NCI-H2029 (cell line): ENCODE measurements at places on chromosomes 16 and 17.
A peak's percentile ranks its signal among the peaks of the same experiment; 100 is the strongest.

DNA sequence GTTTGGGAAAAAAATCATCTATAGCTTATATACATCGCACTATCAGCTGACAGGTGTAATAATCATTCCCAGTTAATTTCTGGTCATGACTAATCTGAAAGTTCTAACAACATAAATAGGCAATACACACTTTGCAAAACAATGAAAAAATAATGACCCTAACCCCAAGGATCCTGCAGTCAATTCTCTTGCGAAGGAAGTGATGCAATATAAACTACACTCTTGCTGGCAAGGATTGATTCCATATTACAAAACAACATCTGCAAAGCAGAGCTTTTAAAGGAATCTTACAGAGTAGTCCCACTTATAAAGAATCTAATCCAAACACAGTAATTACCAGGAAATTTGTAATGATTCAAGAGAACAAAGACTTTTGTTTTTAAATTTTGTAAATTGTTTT lies 73.4 kb downstream of the MYO1D start:
- no peak for DNase-seq

DNA sequence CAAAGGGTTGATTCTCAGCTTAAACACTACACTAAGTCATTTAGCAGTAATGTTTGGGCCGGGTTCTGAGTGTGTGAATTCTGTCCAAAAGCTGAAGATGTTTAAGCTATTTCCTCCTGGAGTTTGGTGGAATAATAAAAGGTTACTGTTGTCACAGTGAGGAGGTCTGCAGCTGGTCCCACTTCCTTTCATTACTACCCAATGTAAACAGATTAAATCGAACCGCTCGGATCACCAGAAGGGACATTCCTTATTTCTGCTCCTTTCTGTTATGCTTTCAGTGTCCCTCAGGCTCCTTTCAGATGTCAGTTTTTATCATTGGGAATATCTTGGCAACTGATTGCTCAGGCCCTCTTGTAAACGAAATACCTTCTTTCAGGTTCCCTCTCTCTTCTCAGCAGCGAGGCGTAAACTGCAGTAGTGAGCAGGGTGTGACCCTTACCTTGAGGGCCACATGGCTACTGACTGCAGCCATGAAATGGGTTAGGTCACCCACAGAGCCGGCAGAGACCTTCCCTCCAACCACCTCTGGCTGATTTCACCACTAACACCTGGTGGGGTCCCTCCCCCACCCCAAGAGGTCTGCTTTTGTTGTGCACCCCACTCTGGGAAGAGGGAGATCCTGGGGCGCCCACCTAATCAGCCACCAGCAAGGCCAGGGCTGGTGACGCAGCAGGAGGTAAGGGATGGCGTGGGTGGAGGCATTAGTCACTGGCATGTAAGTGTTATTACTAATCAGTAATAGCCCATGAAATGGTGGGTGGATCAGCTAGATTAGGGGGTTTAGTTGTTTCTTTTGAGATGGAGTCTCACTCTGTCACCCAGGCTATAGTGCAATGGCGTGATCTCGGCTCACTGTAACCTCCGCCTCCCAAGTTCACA lies 117.6 kb downstream of the VPS53 start:
- DNase-seq, result peak; percentile 0

- no peak for DNase-seq
Measured at GRCh38 chr16:89013111-89013510, 36.1 kb upstream of the CBFA2T3 start.

- DNase-seq, result peak; percentile 75
Measured at GRCh38 chr16:80540516-80541305, at the start of gene DYNLRB2. DYNLRB2 (plus strand) TSS chr16:80540993; CDS start chr16:80541077, 84 bp downstream.

DNA sequence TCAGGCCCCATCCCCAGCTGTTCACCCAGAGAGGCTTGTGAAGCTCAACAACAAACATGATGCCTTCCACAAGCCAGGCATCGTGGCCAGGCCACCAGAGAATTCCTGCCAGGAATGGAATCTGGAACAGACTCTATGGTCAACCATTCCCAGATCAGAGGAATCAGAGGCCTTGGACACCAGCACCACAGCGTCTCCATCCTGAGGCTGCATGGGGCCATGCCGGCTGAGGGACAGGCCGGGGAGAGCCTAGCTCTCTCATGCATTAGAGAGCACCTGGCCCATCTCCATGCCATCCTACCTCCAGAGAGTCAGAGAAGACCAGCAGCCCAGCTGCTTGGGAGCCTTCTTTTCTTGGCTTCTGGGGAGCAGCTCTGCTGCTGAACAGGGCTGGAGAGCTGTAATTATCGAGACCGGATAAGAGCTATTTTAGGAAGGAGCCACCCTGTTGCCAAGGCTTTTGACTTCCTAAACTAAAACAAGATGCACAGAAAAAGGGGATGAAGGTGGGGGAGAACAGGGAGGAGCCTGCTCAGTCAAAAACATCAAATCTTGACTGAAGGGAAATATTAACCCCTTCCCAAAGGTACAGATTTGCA lies 24.5 kb upstream of the MTMR4 start:
- no peak for DNase-seq

DNA sequence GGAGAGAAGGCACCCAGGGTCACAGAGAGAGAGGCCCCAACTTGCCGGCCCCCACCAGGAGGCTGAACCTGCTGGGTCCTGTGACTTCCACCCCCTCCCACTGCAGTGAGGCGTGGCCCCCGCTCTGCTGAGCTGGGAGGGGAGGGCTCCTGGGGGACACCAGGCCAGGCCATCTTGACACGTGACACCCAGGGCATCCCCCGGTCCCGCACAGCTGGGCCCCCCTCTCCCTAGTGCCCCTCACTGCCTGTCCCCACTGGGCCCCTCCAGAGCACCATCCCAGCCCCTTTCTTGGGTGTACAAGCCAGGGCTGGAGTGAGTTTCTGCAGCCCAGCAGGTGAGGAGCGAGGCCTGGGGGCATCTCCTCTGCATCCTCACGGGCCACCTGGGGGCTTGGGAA lies 12.4 kb downstream of the UBALD1 start:
- DNase-seq, result no peak

DNA sequence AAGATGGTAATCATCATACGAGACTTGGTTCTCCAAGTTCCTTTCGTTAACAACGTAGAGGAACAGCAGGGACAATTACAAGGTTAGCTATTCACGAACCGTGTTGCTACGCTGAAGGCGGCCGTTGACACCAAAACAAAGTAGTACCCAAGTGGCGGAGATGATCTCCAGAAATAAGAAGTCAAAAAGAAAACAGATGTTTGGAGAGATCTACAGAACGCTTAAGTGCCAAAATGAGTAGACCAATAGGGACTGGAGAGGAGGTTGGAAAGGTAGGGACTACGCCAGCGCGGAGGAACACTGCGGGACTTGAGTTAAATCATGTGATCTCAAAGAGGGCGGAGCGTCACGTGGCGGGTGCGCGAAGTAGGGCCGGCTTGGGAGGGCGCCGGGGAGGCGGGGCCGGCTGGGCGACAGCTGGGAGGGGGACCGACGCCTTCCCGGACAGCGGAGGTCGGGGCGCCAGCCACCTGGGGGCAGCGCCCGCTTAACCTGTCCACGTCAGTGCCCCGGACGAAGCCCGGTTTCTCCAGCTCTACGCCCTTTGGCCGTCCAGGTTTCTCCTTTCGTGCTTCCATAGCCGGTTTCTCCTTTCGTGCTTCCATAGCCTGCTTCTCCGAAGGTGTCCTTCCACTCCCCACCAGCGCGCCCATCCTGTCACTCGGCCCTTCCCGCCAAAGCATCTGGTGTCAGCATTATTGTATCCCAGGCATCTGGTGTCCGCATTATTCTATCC lies 636 bp upstream of the GABARAP start:
- DNase-seq, result peak; percentile 71
